ENCODE measurements at places on chromosomes 3 and 15.

DNA sequence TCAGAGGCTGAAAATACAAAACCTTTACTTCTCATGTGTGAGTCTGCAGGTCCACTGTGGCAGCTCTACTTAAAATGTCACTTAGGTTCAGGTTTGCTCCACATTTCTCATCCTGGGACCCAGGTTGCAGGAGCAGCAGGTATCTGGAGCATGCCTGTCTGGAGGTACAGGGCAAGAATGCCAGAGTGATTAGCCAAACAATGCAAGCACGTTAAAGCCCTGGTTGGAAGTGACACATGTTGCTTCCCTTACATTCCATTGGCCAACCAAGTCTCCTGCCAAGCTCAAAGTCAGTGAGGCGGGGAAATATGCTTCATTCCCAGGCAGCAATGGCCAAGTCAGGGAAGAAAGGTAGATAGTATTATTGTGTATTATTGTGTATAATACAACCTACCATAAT lies 76.8 kb upstream of the ARL6 start:
- no peak for DNase-seq

DNA sequence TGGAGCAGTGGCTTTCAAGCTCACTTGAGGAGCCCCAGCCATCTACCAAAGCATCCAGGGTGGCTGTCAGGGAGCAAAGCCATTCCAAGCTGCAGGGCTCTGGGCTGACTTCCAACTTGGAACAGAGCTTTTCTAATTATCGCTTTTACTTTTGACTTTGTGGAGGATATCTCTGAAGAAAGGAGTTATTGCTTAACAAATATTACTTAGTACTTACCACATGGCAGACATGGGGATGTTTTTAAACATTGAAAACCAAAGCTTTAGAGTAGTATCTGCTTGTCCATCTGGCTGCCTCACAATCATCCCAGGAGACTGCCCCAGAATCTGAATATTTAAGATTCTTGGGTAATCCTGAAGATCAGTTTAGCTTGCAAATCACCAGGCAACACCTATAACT lies 8.9 kb downstream of the TAGLN3 start:
- no peak for DNase-seq

- DNase-seq = no peak
Observed at GRCh38 chr3:170079536-170080165, 41.9 kb downstream of the GPR160 start.

DNA sequence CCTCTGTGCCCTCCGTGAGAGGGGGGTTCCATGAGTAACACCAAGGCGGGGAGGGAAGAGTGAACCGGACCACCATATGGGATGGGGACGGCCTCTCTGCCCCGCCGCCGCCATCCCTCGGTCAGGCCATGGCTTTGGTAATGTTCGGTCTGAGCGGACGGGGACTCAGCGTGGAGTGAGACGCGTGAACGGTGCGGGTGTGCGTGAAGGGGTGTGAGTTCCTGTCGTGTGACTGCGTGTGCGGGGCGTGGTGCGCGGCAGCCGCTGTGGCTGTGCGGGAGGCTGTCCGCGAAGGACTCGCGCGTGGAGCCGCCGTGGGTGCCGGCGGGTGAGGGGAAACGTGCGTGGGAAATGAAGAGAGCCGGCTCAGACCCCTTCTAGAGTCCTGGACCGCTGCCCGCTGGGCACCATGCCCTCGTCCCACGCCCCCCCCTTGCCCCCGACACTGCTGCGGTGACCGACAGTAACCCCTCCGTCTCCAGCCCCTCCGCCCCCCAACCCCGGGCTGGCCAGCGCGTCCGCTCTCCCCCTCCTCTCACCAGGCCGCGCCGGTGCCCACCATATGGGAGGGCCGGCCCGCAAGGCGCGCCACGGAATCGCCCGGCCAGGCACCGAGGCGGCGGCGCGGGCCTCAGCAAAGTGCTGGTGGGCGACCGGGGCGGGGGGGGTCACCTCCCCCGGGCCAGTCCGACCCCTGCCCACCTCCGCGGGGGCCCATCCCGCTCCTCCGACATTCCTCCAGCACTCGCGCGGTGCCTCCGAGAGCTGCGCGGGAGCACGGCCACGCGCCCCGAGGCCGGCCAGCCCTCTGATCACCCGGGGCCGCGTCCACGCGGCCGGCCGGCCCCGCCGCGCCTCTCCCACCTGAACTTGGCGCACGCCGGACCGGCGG lies 589 bp downstream of the KLF15 start:
- peak; percentile 73 for DNase-seq

DNA sequence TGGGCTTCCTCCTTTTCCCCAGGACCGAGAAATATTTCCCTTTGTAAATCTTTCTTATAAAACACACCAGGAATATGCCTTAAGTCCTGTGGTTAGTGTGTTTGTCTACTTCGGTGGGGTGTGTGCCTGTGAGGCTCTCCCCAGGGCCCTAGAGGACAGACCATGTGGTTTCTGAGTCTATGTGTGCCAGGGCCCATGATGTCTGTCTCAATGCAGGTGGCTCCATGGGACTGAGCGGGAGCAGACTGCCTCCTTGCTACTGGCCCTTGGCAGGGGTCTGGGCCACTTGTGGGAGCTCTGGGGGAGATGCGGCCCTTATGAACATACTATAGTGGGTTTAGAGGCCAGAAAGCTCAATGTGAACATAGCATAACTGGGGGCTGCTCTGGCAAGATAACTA lies 37.6 kb downstream of the SCN5A start:
- DNase-seq = no peak

- DNase-seq = no peak
Observed at GRCh38 chr3:25692341-25692740, 27.6 kb upstream of the TOP2B start.

DNA sequence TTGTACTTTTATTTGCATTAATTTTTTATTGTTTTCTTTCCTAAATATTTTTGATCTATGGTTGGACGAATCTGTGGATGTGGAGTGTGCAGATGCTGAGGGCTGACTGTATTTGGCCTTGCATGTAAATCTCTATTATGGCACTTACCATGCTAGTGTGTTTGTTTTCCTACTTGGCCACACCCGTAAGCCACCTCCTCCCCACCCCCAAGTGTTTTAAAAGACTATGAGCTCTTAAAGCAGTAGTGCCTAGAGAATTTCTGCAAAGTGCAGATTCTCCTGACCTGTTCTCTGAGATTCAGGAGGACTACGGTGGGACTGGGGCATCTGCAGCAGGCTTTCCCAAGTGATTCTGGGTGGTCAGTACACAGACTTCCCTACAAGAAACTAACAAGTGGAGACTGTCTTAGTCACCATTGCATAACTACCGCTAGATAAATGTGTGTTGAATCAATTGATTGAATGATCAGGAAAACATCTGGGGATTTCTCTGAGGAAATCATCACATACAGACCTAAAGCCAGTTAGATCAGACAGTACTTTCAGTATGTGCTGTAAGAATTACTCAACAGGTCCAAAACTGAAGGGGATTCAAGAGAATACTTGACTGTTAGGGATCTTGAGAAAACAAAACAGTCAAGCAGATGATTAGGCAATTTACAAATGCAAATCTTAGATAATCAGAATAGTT lies 6.2 kb upstream of the TIPARP start:
- DNase-seq = no peak

GRCh38 chr3:172137287-172138192 lies 98.2 kb downstream of the FNDC3B start:
- DNase-seq = no peak

GRCh38 chr15:84671211-84671610 lies 13.2 kb upstream of the NMB start:
- DNase-seq = no peak

GRCh38 chr3:107976202-107976800 lies 114.5 kb downstream of the CD47 start:
- no peak for DNase-seq

DNA sequence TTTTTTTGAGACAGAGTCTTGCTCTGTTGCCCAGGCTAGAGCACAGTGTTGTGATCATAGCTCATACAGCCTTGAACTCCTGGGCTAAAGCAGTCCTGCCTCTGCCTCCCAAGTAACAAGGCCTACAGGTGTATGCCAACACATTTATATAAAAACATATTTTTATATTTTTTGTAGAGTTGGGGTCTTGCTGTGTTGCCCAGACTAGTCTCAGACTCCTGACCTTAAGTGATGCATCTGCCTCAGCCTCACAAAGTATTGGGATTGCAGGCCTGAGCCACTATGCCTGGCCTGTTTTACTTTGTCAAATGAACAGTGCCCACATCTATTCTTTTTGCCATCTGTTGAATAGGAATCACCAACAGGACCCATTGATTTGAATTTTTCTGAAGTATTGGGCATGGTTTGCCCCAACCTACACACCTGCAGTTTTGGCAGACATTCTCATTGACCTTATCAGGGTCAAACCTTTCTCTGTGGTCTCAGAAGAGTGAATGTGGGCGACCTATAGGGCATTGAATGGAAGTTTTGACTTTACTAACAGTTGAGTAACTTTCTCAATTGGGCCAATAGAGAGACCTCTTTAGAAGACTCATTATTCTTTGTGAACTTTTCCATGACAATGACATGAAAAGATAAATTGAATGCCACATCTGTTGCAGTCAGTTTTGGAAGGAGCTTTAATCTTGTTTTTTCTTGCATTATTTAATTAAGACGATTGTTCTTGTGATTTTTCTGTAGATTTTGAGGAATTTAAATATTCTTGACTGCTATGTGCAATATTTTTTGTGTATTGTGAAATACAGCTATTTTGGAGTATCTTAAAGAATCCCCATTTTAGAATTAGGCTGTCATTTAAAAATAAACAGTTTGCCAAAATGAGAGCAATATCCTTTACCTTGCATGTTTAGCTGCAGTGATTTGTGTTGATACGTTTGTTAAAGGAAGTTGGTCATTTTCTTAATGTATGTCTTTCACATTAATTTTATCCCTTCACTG lies 2.7 kb downstream of the IREB2 start:
- DNase-seq = no peak

- no peak for DNase-seq
Observed at GRCh38 chr3:6022621-6023020, 835.1 kb downstream of the EDEM1 start.

GRCh38 chr15:90629217-90629616 lies 87.9 kb upstream of the BLM start:
- no peak for DNase-seq

DNA sequence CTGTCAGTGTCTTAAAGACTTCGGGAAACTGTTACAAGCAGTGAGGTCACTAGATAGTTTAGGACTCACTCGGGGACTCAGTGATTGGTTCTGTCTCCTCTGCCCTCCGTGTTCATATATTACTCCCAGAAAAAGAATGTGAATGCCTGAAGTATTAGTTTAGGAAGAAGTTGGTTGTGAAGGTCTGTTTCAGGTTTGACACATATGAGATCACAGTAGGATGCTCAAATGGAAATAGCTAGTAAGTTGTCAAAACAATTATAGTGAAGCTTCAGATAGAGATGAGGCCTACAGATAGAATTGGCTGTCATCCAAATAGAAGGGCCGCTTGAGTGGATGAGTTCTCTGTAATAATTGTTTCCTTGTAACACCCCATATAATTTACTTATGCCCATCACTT lies 172.6 kb downstream of the PLCL2 start:
- no peak for DNase-seq

DNA sequence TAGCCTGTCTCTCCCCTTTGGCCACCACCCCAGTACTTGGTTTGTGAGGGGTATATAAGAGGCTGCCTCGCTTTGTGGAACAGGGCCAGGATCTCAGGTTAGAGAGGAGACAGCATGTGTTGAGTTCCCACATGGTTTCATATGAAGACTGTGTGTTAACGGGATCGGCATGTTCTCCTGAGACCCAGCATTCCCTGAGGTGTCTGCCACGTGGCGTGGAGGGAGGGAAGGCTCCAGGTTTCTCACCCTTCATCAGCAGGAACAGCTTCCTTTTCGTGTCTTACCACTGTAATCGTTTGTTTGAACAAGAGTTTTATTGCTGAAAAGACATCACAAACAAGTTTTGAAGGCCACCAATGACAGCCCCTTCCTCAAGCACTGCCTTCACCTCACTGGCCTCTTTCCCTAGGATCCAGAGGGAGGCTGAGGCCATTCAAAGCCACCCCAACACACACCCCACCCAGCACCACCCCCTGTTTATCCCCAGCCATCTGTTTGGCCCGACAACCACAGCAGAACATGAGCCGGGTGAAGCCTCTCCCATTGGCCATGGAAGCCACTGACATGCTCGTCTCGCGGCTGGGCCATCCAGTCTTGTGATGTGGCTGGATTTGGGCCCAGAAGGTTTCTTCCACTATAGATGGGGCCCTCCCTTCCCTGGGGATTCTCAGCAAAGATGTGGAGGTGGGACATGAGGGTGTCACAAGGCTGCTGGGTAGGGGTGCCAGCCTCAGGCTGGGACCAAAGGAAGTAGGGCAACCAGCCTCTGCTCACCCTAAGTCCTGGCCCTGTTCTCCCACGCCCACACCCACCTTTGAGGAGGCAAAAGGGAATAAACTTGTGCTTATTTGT lies 10.0 kb downstream of the BHLHE40 start:
- DNase-seq = no peak

- no peak for DNase-seq
Observed at GRCh38 chr3:192413461-192413860, 313.9 kb downstream of the FGF12 start.

DNA sequence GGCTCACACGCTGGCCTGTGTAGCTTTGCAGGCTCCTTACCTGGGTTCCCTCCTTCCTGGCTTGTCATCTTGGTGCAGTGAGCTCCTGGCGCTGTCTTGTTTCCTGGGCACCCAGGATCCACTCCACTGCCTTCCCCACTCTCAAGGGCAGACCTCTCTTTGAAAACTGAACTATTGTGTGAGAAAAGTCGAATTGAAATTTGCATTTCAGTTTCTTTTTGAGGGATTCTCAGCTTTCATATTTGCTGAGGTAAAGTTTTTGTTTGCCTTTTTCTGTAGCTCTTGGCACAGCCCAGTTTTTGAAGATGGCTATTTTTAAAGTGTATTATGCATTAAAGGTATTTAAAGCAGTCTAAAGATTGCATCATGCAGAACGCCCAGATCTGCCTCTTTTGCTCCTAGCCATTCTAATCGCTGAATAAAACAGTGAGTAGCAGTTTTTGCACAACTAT lies 70.1 kb downstream of the CCK start:
- no peak for DNase-seq

DNA sequence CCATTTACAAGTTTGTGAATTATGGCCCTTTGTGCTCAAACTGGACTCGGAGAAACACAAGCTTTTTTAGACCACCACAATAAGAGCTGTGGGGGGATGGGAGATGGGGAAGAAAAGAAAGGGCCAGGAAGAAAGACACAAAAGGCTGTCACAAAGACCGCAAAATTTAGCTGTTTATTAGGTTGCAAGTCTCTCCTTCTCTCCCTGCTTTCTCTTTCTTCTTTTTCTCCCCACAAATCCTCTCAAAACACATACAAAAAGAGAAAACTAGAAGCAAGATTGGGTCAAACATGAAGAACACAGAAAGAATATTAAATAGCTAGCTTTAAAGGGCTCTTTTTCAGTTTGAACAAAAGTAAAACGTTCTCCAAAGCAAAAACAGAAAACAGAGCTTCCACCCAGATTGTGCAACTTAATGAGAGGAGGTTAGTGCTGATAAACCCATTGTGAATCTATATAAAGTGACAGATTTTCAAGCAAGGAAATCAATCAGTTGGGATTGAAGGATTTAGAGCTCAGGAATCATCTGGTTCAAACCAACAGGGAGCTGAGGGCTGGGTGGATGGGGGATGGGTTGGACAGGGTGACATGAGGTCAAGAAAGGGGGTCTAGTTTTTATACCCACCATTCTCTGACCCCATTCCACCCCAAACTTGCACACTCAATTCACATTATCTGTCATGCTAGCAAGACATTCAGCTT lies 87.3 kb downstream of the DHX30 start:
- DNase-seq = no peak

- no peak for DNase-seq
Observed at GRCh38 chr3:188734395-188734794, 437.4 kb upstream of the TPRG1 start.

- no peak for DNase-seq
Observed at GRCh38 chr3:142209655-142210054, 15.7 kb downstream of the GK5 start.

Measured in hippocampal formation (tissue), 2 donors.